Fibroblast of mammary gland (primary cell): ENCODE measurements at places on chromosomes 6 and 20.

GRCh38 chr6:6348256-6348655 is 27.8 kb upstream of the F13A1 start:
- no peak for DNase-seq

DNA sequence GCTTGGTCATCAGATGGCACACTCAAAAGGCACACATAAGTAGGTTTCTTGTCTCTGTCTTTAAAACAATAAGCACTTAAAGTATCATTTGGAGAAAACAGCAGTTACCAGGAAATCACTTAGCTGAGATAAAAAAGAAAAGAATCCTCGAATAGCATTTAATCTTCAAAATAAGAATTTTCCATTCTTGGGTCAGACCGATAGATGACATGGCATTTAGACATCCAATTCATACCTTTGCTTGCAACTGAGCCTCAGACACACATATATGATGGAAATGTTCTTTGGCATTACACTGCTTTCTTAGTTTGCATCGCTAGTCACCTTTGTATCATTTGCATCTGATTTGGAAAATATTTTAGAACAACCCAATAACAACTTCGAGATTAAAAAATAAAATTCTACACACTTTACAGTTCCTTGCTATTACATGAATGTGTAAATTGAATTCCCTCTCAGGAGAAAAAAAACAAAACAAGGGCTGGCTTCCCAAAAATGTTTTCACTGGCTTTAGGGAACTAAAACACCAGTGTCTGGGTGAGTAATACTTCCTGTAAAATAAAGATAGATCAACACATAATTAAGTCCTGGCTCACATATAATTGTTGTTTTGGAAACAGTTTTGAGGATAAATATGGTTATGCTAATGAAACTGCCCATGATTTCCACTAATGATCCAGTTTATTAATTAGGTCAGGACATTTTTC is 1.3 kb upstream of the RNF217 start:
- DNase-seq: no peak

- no peak for DNase-seq
Observed at GRCh38 chr6:21026576-21027273, 492.5 kb downstream of the CDKAL1 start.

DNA sequence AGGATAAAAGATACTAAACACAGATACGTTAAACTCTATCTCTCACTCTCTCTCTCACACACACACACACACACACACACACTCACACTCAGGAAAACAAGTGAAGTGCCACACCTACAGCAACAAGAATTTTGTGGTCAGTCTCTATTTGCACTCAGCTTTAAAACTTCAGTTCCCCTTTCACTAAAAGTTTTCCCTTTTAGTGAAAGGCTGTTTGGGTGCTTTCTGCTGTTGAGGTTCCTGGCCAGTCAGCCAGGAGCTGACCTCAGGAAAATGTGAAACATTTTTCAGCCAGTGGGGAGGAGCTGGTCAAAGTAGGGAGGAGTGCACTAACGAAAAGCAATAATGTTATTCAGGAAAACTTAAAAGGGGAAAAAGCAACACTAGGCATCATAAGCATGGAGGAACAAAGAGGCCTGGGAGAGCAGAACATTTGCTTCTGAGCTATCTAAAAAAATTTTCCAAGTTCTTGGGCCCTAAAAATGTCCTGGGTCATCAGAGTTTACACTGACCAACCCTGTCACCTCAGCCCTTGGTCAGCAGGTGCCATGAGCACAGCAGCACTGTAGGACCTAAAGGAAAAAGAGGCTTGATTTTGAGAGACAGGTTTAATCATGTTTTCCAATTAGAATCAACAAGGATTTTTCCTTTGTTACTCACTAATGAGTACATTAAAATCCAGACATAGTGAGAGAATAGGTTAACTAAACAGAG is 30.7 kb upstream of the NT5E start:
- no peak for DNase-seq

GRCh38 chr20:21516180-21516567 is 2.3 kb upstream of the NKX2-2 start:
- no peak for DNase-seq

DNA sequence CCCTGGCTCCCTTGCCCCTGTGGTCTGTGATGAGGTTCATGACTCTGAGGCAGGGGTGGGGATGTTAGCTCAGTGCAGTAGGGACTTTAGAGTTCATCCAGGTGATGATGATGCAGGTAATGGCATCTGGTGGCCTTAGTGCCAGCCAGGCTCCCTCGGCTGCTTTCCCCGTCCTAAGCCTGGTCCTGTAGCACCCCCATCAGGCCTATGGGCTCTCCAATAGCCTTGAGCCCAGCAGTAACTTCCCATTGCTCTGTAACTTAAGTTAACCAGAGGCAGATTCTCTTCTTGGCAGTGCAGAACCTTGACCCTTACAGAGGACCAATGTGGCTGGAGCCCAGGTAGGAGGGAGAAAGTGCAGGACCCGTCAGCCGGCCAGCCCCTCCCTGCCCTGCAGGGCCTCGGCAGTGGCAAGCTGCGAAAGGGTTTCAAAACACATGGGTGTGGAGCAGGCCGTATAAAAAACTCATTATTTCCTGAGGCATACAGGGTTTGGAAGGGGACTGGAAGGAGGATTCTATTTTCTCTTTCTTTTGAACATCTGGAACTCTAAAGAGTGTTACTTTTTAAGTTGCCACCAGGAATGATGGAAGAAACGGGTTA is 406.9 kb downstream of the CDH26 start:
- no peak for DNase-seq
